Renal cortical epithelial cell (primary cell): ENCODE measurements at places on chromosomes 12 and 14. TPM values are rescaled to one million over a fixed set of nuclear protein-coding genes. Genes with fewer than 3 reads are reported as not detected.

GRCh38 chr12:42933461-42934081, 344.0 kb upstream of the PRICKLE1 start:
- DNase-seq = no peak

DNA sequence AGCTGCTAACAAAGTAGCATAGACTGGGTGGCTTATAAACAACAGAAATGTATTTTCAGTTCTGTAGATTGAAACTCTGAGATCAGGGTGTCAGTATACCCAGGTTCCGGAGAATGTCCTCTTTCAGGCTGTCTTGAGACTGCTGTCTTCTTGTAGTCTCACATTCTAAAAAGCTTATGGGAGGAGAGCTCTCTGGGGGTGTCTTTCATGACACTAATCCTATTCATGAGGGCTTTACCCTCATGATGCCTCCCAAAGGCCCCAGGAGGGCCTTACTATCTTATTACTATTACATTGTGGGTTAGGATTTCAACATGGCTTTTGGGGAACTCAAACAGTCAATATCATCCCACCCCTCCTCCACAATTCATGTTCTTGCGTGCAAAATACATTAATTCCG, 94.3 kb downstream of the AEBP2 start:
- DNase-seq = no peak

DNA sequence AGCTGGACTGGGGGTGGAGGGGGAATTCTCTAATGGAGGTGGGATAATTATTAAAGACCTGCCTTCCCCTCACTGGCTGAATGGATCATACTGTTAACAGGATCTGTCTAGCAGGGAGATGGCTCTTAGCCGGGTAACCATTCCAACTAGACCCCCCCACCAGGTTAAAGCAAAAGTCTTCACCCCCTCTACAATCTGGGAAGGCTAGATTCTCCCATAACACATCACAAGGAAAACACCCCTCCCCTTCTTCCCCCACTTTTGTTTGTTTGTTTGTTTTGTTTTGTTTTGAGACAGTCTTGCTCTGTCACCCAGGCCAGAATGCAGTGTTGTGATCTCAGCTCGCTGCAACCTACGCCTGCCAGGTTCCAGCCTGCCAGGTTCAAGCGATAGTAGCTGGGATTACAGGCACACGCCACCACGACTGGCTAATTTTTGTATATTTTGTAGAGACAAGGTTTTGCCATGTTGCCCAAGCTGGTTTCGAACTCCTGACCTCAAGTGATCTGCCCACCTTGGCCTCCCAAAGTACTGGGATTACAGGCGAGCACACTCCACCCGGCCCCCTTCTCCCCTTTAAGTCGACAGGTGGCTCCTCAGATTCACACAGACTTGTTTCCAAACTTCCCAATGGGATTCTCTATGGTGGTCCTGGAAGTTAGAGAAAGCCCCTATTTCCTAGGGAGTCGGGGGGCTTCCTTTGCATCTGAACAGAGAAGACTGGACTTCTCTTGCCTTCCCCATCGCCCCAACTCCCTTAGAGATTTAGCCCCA, 3.5 kb upstream of the BAZ2A start:
- no peak for DNase-seq

DNA sequence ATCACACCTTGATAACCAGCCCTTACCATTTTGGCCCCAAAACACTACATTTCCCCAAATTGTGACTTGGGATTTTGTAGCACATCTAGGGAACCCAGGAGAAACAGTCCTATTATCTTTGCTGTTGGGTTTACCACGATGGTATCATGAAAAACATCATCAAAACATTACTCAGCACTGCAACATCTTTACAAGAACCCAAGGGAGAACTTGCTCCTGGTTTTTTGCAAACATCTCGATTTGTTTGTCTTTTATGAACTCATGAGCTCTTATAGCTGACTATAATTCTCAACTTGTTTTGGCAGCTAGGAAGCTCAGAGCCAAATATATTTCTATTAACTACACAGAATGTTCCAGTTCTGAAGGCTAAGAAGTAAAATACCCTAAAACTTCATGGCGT, 65.7 kb downstream of the TBX5 start:
- DNase-seq = no peak

- DNase-seq = no peak
Measured at GRCh38 chr12:75130811-75131210, 78.8 kb downstream of the KCNC2 start.

- no peak for DNase-seq
Measured at GRCh38 chr12:54195737-54196347, 7.1 kb upstream of the SMUG1 start.

- DNase-seq = no peak
Measured at GRCh38 chr14:75005357-75005756, 2.6 kb downstream of the EIF2B2 start.

DNA sequence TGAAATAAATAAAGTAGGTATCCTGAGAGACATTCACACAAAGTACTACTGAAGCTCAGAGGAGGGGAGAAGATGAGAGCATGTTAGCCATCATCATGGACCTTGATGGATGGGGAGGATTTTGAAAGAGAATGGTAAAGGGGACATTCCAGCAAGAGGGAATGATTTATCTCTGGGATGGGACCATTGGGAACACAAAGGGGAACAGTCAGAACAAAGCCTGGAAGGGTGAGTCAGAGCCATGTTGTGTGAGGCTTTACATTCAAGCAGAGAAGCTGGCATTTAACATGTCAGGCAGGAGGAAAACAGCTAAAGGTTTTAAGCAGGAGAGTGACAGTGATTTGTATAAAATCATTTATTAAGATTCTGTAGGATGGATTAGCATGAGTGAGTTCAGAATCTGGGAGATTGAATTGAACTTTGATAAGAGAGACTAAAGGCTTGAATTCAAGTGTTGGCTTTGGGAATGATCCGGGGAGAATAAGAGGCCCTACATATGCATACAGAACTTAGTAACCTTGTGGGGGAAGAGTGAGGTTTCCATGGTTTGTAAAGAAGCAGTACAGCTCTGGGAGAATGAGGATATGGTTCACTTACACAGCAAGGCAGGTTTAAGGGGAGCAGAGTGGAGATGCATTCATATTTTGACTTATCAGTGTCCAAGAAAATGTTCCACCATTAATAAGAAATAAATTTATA, 174.4 kb downstream of the SYT10 start:
- no peak for DNase-seq

GRCh38 chr12:40697566-40698259, 5.5 kb downstream of the CNTN1 start:
- peak; percentile 57 for DNase-seq

- no peak for DNase-seq
Measured at GRCh38 chr12:21370845-21371449, 1.8 kb upstream of the IAPP start.

DNA sequence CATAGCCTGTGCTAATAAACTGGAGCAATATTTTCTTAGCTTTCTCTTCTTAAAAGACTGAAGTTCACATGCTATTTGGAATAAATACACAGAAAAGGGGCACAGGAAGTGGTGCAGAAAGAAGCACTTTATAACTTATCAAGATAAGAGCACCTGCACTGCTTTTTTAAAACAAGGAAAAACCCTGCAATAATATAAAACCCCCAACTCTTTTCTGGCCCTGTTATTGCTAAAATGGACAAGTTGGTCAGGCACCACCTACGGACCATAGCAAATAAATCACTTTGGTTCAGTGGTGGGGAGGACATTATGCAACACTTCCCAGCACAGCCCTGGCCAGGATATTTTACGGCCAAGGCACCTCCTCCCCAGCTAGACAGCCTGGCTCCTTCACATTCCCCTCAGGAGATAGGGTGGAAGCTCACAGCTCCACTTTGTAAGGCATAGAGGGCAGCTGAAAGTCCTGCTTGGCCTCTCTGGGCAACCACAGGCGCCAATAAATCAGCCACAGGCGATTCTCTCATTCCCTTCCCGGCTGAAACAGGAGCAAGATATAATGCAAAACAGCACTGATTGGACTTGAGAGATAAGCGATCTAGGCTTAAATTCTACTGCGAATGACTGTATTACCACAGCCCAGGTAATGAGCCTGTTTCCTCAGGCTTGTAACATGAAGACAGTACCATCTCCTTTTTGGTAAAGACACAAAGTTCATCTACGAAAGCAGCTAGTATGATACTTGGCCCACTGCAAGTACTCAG, 2.0 kb downstream of the ZBTB25 start:
- peak; percentile 87 for DNase-seq

DNA sequence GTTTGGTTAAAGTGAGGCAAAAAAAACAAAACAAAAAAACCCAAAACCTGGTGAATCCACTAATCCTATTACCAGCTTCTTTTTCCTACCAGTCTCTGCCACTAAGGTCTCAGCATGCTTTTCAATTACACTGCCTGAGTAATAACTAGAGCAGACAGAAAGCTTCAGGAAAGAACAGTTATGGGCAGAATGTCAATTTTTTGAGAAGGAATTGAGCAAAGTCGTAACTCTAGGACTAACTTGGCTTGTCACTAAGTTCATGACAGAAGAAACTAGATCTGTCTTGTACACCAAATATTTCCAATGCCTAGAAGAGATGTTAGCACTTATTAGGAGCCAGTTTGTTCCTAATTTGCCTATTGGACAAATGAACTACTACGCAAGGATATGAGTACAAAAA, 148.8 kb upstream of the CNOT2 start:
- DNase-seq = no peak

- DNase-seq = no peak
Measured at GRCh38 chr12:4112734-4113325, 160.7 kb upstream of the CCND2 start.

DNA sequence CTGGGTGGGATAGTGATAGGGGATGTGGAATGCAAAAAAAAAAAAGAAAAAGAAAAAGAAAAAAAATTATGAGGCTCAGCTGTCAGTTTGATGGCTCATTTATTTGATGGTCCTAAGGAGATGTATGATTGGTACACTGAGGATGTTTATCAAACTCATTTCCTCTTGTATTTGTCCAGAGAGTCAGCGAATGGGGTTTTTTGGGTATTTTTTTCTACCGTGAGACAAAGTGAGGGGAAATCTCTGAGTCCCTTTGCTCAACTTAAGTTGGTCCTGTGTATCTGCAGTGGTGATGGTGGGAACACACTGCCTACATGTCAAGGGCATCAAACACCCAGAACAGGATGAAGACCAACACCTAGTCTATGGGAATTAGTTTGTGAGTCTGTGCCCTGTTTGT, 176.9 kb upstream of the HIF1A start:
- no peak for DNase-seq

GRCh38 chr14:94929354-94929753, 159.4 kb upstream of the GSC start:
- DNase-seq = no peak

DNA sequence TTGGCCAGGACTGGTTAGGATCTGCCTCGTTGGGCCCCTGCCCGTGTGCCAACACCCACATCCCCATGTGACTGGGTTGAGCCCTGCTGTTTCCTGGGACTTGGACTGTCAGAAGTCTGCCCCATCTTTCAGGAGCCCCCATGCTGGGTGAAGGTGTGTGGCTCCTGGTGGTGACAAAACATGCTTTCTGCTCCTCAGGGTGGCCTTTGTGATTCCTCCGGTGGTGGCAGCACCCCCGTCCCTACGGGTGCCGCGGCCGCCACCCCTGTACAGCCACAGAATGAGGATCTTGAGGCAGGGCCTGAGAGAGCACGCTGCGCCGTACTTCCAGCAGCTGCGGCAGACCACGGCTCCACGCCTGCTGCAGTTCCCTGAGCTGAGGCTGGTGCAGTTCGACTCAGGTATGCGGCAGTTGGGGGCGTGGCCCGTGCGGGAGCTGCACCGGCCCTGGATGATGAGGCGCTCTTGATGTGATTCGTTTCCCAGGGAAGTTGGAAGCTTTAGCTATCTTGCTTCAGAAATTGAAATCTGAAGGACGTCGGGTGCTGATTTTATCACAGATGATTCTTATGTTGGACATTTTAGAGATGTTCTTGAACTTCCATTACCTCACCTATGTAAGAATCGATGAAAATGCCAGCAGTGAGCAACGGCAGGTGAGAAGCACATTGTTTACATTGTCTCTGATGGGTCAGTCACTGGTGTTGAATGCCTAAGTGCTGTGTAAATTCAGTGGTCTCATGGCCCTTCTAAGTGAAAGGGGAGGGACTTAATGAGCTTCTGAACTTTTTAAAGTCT, 80.0 kb downstream of the EP400 start:
- DNase-seq = no peak

DNA sequence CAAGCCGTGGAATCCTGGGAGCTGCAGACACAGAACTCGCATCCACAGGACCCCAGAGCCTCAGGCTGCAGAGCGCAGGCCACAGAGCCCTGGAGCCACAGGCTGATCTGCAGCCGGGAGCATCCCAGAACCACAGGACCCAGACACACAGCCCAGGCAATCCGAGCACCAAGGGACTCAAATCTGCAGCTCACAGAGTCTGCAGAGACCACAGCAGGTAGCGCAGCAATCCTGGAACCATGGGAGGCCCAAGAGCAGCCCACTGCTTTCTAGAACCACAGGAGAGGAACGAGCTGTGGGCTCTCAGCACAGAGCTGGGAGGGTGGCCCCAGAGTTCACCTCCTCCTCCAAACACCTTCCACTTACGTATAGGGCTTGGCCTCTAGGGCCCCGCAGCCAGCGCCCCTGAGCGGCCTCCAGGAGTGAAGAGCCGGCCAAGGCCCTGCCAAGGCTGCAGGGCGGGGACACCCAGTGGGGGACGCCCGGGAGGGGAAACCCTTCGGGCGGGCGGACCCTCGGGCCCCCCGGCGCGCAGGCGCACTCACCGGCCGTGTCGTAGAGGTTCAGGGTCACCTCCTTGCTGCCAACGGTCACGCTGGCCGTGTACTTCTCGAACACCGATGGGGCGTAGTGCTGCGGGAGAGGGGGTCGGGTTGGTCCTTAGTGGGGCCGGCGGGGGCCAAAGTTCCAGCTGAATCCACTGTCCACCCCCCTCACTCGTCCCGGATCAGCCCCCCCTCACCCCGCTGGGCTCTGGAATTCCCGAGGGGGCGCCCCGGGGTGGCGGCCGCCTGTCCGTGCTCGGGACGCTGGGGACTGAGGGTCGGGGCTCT, 665 bp downstream of the RHOF start:
- DNase-seq = no peak

DNA sequence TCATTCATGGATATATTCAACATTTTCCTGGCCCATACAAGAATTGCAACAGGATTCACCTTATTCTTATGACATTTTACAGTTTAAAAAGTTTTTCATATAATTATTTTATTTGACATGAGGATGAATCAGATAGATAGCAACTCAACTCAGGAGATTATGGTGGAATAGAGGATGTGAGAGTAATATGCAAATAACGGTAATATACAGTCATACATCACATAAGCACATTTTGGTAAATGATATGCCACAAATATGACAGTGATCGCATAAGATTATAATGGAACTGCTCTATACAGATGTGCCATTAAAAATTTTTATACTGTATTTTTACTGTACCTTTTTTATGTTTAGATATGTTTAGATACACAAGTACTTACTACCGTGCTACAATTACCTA, 24.1 kb upstream of the CRADD start:
- DNase-seq = no peak

GRCh38 chr14:102591372-102591943, 991 bp upstream of the RCOR1 start:
- DNase-seq = no peak

GRCh38 chr14:22375321-22375930, 213.6 kb downstream of the DAD1 start:
- DNase-seq = peak; percentile 65

RNASE7 gene
- total RNA-seq = not detected in 2 replicates

TOMM20L gene
- total RNA-seq = not detected in 2 replicates

TEX22 gene
- total RNA-seq = under 0.01 and 0.60 TPM in 2 replicates

APAF1 gene
- total RNA-seq = 30.7 and 34.8 TPM in 2 replicates

CARMIL3 gene
- 0.10 TPM in 1 of 2 replicates, not detected in the other for total RNA-seq

MIPOL1 gene
- 6.4 and 18.3 TPM in 2 replicates for total RNA-seq

VRTN gene
- total RNA-seq = not detected in 2 replicates

CHST11 gene
- total RNA-seq = 14.9 and 20.6 TPM in 2 replicates

KRT81 gene
- total RNA-seq = 48.3 TPM in 1 of 2 replicates, not detected in the other
